ENCODE measurements at places on chromosomes 7 and 10.

GRCh38 chr7:116859323-116859722, 3.1 kb upstream of the CAPZA2 start:
- DNase-seq: peak; percentile 59

GRCh38 chr7:128869944-128870285, 7.3 kb downstream of the ATP6V1F start:
- no peak for DNase-seq

- DNase-seq: no peak
Observed at GRCh38 chr7:113263749-113264148, 145.4 kb upstream of the SMIM30 start.

GRCh38 chr7:131076032-131076431, 251.6 kb upstream of the MKLN1 start:
- DNase-seq: peak; percentile 56

- no peak for DNase-seq
Observed at GRCh38 chr10:129838794-129839193, 125.3 kb downstream of the EBF3 start.

GRCh38 chr10:6743291-6743849, 163.3 kb upstream of the PRKCQ start:
- no peak for DNase-seq

GRCh38 chr7:7868572-7868899, 100.1 kb upstream of the GLCCI1 start:
- no peak for DNase-seq

GRCh38 chr10:71263376-71263775, 51.0 kb downstream of the UNC5B start:
- DNase-seq: no peak

DNA sequence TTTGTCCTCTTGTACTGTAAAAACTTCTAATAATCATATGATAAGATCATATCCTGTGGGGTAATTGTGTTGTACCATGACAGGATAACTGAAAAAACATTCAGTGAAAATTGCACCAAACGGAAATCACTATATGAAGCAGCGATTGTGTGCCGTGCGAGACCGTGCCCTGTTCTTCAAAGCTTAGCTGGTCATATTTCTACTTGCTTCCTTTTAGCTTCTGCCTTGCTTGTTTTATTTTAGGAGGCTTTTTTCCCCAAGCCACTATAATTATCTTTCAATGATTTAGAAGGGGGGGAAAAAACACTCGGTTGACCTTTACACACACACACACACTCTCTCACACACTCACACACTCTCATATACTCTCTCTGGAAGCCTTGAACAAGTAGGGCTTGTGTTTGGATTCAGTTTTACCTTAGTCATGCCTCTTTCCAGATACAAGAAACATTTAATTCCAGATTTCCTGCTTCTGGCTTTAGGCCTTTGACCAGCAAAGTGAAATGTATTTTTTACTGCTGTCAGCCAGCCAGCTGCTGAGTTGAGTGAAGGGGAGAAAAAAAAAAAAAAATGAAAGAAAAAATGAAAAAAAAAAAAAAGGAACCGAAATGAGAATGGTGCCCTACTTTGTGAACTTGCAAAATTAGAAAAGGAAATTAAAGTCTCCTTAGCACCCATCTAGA, 181.4 kb downstream of the ARID5B start:
- DNase-seq: peak; percentile 54

DNA sequence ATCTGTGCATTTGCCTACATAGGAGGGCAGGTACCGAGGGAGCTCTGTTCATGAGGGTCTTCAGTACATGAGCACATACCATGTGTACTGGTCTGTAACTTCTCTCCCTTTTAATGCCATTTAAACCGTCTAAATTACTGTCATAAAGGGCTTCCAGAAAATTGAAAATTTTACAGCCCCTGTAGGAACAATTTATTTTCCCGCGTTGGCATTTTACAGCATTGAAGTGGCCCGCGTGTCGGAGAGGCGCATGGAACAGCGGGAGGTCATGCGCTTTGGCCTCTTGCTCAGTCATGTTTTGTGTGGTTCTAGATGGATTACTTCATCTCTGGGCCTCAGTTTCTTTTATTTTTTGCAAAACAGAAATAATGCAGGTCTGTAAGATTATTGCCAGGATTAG, 9.8 kb downstream of the WIPI2 start:
- DNase-seq: no peak

DNA sequence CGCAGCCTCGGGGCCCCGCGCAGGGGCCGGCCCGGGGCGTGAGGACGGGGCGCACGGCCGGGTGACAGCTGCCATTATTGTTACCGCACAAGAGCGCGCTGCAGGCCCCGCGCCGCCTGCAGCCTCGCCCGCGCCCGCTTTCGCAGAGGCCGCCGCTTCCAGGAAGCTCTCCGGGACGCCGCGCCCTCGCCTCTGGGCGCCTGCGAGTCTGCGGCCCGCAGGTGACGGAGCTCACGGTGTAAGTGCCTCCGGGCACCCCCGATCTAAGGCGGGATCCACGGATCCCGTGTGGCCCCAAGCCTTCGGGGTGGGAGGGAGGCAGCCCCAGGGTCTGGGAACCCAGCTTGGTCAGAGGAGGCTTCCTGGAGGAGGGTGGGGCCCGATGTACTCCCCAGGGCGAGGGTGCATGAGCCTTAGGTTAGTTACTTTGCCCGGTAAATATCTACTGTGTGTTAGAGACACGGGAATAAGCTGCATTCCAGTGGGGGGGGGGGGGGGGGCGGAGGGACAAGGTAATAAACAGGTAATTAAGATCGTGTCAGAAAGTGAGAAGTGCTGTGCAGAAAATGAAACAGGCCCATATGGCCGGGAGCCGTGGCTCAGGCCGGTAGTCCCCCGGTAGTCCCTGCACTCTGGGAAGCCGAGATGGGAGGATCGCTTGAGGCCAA, 638 bp downstream of the IQCE start:
- no peak for DNase-seq

- DNase-seq: no peak
Observed at GRCh38 chr10:118543714-118544400, 51.6 kb downstream of the PRLHR start.

GRCh38 chr7:46192271-46192670, 271.2 kb upstream of the IGFBP3 start:
- DNase-seq: no peak

DNA sequence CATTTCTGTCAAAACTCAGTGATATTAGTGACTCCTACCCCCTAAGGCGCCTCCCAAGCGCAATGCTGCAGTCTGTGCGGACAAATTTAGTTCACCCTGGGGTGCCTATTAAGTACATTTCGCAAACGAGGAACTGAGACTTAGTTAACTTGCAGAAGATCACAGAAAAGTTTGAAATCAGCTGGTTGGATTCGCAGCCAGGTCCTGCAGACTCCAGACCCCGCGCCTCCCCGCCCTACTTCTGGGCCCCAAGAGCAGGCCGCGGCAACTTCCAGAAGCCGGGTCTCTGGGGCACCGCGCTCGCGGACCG, 588 bp downstream of the CYREN start:
- DNase-seq: no peak

GRCh38 chr10:50325449-50326171, 74.3 kb upstream of the ASAH2 start:
- DNase-seq: peak; percentile 98

DNA sequence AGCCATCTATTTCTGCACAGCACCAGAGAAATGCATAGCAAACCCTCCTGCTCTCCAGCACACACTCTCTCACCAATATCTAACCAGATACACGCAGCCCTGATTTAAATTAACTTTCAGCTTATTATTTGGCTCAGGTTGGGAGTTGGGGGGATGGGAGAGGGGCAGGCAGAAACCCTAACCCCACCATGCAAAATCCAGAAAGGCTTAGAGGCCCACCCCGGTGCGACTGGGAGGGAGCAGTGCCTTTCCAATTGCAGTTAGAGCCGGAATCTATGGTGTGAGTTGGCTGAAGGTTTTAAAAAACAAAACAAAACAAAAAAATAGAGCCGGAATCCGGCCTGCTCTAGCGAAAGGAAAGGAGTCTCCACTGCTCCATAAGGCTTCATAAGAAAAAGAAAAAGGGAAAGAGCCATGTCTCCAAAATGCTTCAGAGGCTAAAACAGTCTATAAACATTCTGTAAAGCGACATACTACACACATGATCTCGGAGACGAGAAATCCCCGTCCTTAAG, 2.9 kb downstream of the IGF2BP3 start:
- DNase-seq: no peak

DNA sequence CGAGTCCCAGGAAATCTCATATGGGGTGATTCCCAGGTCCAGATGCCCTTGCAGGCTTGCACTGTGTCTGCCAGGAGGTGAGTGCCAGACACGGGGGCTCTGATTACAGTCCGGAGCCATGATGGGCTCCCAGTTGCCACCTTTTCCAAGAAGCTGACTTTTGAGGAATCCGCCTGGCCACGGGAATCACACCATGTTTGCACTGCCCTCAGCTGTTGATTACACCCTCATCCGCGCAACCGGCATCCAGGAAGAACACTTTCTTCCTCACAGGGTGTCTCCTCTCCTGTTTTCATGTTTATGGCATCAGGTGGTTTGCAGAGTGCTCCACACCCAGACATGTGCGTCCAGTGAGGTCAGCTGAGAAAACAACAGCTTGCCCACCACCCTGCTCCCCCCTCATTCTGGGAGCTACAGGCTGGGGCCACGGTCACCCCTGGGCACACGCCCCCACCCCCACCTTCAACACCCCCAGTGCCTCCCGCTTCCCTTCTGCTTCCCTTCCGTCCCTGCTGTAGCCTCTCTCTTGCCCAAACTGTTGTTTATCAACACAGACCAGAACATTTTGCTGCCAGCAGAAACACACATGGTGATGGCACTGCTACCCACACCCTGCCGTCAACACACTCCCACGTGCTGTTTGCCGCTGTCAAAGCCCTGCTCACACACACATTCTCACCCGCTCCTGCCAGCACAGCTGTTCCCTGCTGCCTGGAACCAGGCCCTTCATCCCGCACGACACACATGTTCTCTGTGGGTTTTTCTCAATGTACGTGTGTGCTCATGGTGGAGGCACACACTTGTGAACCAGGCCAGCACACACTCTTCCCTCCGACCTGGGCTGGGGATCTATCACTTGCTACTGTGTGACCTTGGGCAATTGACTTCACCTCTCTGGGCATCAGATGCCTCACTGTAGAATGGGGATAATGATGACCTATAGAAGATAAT, 35.8 kb downstream of the DDIT4 start:
- no peak for DNase-seq

- no peak for DNase-seq
Observed at GRCh38 chr10:103235775-103236174, 9.9 kb upstream of the RPEL1 start.

DNA sequence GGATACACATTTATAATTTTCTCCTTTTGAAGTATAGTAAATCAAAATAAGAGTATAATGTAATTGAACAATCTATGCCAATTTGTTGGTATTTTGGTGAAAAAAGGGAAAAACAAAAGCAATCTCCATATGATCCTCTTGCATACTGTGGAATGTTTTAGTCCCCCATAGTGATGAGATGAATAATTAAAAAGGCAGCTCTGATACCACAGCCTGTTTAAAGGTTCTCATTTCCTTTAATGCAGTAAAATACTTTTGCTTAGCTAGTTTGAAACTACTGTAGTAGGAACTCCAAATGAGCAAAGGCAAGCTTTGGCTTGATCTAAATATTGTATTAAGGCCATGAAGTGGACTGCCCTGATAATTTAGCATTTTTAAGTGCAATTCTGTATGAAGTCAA, 77.6 kb downstream of the VTI1A start:
- DNase-seq: no peak

GRCh38 chr7:4998910-4999309, 39.9 kb upstream of the MMD2 start:
- DNase-seq: no peak

GRCh38 chr10:52261362-52261761, 52.7 kb upstream of the DKK1 start:
- peak; percentile 78 for DNase-seq

DNA sequence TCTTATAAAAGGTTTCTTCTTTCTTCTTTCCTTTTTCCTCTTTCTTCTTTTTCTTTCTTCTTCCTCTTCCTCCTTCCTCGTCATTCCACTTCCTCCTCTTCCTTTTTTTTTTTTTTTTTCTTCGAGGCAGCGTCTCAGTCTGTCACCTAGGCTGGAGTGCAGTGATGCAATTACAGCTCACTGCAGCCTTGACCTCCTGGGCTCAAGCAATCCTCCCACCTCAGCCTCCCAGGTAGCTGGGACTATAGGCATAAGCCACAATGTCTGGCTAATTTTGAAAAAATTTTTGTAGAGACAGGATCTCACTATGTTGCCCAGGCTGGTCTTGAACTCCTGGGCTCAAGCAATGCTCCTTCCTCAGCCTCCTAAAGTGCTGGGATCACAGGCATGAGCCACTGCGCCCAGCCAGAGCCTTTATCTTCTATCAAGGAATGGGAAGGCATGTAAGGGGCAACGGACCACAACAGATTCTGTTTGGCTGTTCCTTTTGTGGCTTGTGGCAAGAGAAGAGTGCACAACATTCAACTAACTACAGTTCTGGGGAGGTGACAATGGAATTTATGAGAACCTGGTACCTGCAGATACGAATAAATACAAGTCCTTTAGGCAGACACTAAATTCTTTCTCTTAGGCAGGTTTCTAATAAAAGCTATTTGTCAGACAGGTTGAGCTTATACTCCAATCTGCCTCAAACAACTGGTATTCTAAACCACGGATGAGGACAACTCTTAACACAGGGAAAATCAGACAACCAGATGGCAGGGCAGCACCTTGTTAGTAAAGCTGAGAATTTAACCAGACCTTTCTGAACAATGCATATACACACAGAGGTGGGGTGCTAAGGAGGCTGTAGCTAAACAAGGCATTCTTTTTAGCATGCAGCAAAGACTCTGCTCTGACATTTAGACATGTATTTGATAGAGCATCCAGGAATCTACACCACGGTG, 100.3 kb downstream of the DOCK4 start:
- no peak for DNase-seq

- no peak for DNase-seq
Observed at GRCh38 chr10:131972474-131973071, 9.2 kb downstream of the BNIP3 start.

GRCh38 chr7:156480671-156481070, 159.9 kb upstream of the RNF32 start:
- no peak for DNase-seq

- no peak for DNase-seq
Observed at GRCh38 chr7:17166824-17167379, 131.6 kb upstream of the AHR start.

- DNase-seq: no peak
Observed at GRCh38 chr10:30834651-30835050, 197.0 kb downstream of the ZNF438 start.

GRCh38 chr7:17446340-17446739, 147.9 kb downstream of the AHR start:
- DNase-seq: no peak

DNA sequence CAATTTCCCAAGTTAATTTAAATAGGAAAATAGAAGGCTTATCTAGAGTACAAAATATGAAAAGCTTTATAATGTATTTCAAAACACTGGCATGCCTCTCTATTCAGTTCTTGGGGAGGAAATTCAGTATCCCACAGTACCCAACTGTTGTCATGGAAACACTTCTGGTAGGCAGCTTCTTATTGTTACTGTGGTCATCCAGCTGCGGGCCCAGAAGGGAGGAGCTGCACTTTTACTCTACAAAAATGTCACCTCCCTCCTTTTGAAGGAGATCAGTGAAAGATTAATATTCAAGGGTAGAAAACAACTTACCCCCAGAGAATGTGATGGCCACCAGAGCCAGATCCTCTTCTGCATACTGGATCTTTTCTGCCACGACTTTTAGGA, 202.8 kb downstream of the RAPGEF5 start:
- no peak for DNase-seq

- DNase-seq: no peak
Observed at GRCh38 chr10:119602241-119603095, 5.7 kb upstream of the TIAL1 start.

GRCh38 chr7:137774793-137775201, 72.0 kb downstream of the DGKI start:
- peak; percentile 27 for DNase-seq

All from foreskin keratinocyte (primary cell).